Activated CD4-positive, alpha-beta T cell treated with anti-CD3 and anti-CD28 coated beads for 4 hours (primary cell): ENCODE measurements at places on chromosomes 12 and 14.

DNA sequence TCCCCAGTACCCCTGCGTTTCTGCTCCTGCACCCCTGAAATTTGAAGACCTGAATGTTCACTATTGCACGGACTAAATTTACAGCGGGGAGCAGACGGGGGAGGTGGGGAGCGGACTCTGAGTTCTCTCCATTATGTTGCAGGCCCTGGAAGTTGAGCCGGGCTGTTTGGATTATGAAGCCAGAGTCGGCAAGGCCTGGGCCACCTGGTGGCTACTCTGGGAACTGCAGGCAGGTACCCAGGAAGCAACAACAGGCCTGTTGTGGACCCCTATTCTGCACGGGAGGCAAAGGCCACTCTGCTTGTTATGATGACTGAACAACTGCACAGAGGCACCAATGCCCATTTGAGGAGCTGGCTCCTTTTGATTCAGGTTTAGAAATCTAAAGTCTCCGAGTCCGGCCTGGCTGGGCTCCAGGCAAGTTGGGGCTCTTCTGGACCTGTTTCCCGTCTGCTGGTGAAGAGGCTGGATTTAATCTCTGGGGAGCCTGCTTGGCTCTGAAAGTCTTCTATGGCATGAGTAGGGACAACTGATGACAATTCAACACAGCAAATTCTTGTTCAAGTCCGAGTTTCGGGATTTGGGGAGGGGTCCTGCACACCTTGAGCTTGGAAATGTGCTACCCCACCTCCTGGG, 34.1 kb upstream of the FAM181A start:
- DNase-seq, result peak; percentile 48

DNA sequence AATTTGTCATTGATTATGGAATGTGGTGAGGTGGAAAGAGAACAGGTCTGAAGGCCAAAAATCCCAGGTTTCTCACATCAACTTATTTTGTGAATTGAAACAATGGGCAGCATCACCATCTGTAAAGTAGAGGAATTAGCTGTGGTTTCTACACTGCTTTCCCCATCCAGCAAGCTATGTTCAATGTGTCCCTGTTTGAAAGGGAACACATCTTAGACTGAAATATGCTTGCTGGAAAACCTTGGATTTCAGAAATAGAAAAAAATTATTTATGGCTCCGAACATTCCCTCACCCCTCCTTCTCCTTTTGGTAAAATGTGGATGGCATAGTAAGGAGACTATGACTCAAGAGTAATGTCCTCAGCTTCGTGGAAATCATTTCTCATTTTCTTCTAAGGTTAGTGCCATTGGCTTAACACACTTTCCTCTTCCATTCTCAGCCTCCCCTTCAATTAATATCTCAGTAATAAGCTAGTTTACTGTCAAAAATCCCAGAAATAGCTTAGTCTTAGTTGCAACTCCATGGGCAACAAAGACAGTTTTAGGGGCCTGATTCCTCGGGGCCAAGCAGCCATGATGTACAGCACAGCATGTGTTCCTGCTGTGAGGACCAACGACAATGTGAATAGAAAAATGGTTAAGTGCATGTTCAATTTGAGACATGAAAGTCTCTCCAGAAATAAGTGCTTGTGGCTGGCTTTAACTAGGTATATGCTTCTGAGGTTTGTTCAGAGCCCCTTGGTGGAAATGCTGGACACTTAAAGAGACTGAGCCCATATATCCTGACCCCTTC, 205.8 kb upstream of the SLC38A2 start:
- DNase-seq, result no peak

DNA sequence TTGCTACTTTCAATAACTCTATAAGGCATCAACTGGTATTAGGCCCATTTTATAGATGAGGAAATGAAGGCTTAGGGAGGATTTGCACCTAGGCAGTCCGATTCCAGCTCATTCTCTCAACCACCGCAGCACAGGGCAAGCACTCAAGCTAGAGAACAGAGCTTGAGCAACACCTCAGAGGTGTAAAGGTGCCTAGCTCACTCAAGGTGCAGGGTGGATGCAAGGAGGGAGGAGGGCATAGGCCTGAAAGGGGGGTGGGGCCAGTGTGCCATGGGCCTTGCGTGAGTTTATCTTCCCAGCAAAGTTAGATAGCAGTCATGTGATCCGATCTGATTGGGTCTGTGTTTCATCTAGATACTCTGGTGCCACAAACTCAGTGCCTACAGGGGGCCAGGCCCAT, 10.2 kb upstream of the EMP1 start:
- no peak for DNase-seq

GRCh38 chr12:111586986-111587385, 12.1 kb downstream of the ATXN2 start:
- no peak for DNase-seq

- DNase-seq, result no peak
These were observed 247.6 kb downstream of the CHST11 start for GRCh38 chr12:104704224-104704779.

GRCh38 chr14:78746086-78746595, 576.0 kb downstream of the NRXN3 start:
- DNase-seq, result no peak

- no peak for DNase-seq
These were observed at the start of gene CD163 for GRCh38 chr12:7503686-7504415. Gene CD163, minus strand, starts transcription at chr12:7503777. Its CDS starts 87 bp downstream, at chr12:7503690.

- no peak for DNase-seq
These were observed 53.5 kb downstream of the CDC42BPB start for GRCh38 chr14:103003850-103004249.

DNA sequence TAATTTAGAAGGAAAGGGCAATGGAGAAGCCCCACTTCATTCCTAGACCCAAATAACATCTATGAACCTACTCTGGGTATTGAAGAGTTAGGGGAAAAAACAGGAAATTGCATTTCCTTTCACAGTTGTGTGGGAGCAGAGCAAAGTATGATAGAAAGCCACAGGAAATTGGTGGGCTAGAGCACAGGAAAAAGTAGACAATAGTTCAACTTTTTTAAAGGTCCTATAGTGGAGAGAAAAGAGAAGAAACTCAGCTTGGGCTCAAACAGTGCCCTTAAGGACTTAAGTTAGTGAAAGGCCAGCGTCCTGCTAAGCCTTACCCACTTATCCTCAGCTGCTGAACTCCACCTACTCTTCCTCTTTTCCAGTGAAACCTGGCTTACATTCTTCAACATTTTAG, 258.1 kb downstream of the DPY19L2 start:
- no peak for DNase-seq
